ENCODE measurements at places on chromosomes 6 and 20. TPM values are rescaled to one million over a fixed set of nuclear protein-coding genes. Genes with fewer than 3 reads are reported as not detected.

Gene LGSN
- 0.82 TPM for total RNA-seq

Gene SYCP2L
- 5.7 TPM for total RNA-seq

DNA sequence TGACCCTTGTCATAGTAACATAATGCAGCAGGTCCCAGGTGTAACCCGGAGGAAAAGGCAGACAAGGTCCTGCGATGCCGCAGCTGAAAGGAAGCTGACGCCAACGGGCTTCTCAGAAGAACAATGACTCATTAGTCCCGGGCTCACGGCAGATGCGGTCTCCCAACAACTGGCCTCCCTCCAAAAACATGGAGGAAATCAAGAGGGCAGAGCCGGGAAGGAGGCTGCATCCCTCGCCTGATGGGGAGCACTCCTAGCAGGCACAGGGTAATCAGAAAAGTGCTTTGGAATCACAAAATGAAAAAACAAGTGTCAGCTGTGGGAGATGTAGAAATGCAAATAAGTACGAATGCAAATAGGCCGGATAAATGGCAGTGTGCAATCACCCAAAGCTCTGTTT is 165.2 kb upstream of the AGPAT4 start:
- DNase-seq = peak; percentile 24

GRCh38 chr20:16533502-16533901 is 39.7 kb downstream of the KIF16B start:
- DNase-seq = no peak

- no peak for DNase-seq
Observed at GRCh38 chr6:2763345-2763841, 1.8 kb upstream of the WRNIP1 start.

GRCh38 chr6:524803-525202 is 132.1 kb downstream of the HUS1B start:
- DNase-seq = no peak

Measured in frontal cortex (tissue), 4 donors.